ENCODE measurements at places on chromosomes 12 and 14. TPM values are rescaled to one million over a fixed set of nuclear protein-coding genes. Genes with fewer than 3 reads are reported as not detected.

- no peaks in the 10 kb centered on the region for H3K27me3 ChIP-seq
- H3K4me1 ChIP-seq: no peaks in the 10 kb centered on the region
- H3K36me3 ChIP-seq: no peaks in the 10 kb centered on the region
- no peak overlapping the region for H3K27ac ChIP-seq
These were observed 45.4 kb downstream of the SRGAP1 start for GRCh38 chr12:63889721-63890509.

DNA sequence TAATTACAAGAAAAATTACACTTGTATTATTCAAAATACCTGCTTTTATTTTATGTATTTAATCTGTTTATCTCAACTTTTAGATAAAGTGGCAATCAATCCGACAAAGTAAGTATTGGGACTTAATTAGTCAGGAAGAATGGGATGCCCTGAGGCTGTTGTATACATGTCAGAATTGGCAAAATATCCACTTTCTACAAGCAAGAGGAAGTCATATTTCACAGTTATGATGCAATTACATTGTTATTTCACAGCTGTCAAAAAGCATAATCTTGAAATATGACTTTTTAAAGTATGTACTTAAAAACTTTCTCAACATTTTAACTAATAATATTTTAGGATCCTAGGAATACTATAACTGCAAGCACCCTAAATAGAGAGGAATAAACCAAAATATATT is 357.1 kb upstream of the MGAT4C start:
- H3K27ac ChIP-seq: no peak overlapping the region
- H3K27me3 ChIP-seq: no peaks in the 10 kb centered on the region
- H3K36me3 ChIP-seq: no peaks in the 10 kb centered on the region
- no peak for DNase-seq
- H3K4me1 ChIP-seq: no peaks in the 10 kb centered on the region

DNA sequence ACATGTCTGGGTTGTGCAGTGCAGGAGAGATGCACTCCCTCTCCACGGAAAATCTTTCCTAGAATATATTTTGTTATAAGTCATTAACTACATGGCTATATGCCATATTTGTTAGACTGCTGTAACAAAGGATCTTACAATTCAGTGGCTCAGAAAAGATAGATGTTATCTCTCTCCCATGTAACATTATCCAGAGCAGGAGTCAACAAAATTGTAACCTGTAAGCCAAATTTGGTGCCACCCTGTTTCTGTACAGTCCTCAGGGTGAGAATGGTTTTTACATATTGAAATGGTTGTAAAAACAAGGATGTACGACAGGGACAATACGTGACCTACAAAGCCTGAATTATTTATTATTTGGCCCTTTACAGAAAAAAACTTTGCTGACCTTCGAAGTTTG is 155.5 kb downstream of the KIF21A start:
- H3K27ac ChIP-seq: no peak overlapping the region
- H3K36me3 ChIP-seq: no peaks in the 10 kb centered on the region
- no peaks in the 10 kb centered on the region for H3K4me1 ChIP-seq
- no peak overlapping the region for H3K4me3 ChIP-seq

DNA sequence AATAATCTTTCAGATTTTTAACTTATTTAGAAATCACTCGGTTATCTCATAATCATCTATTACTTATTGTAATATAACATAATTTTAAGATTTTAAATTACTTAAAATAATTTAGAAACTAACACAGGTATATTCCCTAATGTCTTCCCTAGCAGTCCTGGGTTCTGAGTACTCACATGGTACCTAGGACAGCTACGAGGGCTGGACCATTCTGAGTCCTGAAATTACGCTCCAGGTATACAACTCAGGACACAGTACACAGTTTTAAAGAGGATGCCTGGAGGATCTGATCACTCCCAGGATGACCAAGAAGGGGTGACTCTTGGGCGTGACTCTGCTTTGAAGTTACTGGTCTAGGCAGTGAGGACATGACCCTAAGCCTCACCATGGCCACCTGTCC is 9.1 kb upstream of the RASSF8 start:
- H3K36me3 ChIP-seq: no peaks in the 10 kb centered on the region
- H3K4me1 ChIP-seq: no peaks in the 10 kb centered on the region
- no peaks in the 10 kb centered on the region for H3K27me3 ChIP-seq
- H3K4me3 ChIP-seq: no peak overlapping the region

- H3K36me3 ChIP-seq: no peaks in the 10 kb centered on the region
- no peak overlapping the region for H3K4me3 ChIP-seq
- no peaks in the 10 kb centered on the region for H3K4me1 ChIP-seq
- no peaks in the 10 kb centered on the region for H3K27me3 ChIP-seq
These were observed 577.0 kb upstream of the TBX3 start for GRCh38 chr12:115260762-115261675.

DNA sequence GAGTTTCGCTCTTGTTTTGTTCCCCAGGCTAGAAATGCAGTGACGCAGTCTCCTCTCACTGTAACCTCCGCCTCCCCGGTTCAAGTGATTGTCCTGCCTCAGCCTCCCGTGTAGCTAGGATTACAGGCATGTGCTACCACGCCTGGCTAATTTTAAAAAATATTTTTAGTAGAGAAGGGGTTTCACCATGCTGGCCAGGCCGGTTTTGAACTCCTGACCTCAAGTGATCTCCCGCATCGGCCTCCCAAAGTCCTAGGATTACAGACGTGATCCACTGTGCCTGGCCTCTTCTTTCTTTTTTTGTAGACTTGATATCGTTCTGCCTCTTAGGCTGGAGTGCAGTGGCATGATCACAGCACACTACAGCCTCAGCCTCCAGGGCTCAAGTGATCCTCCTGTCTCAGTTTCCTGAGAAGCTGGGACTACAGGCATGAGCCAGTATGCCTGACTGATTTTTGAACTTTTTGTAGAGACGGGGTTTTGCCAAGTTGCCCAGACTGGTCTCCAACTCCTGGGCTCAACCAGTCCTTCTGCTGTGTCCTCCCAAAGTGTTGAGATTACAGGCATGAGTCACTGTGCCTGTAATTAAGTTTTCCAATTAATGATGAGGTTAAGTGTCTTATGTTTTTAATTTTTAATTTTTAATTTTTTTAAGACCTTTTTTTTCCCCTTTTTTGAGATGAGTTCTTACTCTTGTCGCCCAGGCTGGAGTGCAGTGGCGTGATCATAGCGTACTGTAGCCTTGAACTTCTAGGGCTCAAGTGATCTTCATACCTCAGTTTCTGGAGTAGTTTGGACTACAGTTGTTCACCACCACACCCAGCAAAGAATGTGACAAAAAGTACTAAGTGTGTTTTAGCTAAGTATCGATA is 10.2 kb downstream of the RCOR1 start:
- no peak overlapping the region for H3K27ac ChIP-seq
- peaks cover 34% of the 10 kb centered on the region for H3K4me1 ChIP-seq
- no peak for DNase-seq

DNA sequence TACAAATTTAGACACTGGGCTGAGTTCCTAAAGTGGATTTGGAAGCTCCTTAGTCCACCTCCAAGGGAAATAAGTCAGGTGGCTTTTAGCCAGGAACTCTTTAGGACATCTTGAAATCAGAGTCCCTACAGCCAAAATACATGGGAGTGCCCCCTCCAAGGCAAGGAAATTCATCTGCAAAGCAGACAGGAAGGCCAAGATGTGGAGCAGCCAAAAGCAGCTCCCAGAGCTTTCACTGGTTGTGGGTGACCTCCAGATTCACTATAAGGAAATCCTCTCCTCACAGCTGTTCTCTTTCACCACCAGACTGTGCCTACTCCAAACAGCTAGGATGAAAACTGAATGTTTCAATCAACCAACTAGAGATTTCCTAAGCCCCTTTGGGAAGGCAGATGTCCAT is 6.6 kb downstream of the TTC9 start:
- peaks cover 16% of the 10 kb centered on the region for H3K4me1 ChIP-seq
- no peak overlapping the region for H3K27ac ChIP-seq
- no peaks in the 10 kb centered on the region for H3K27me3 ChIP-seq
- DNase-seq: no peak

- H3K4me1 ChIP-seq: no peaks in the 10 kb centered on the region
- no peak overlapping the region for H3K27ac ChIP-seq
- no peak for DNase-seq
- H3K36me3 ChIP-seq: no peaks in the 10 kb centered on the region
- H3K27me3 ChIP-seq: no peaks in the 10 kb centered on the region
These were observed 28.1 kb downstream of the BTBD7 start for GRCh38 chr14:93304771-93305170.

DNA sequence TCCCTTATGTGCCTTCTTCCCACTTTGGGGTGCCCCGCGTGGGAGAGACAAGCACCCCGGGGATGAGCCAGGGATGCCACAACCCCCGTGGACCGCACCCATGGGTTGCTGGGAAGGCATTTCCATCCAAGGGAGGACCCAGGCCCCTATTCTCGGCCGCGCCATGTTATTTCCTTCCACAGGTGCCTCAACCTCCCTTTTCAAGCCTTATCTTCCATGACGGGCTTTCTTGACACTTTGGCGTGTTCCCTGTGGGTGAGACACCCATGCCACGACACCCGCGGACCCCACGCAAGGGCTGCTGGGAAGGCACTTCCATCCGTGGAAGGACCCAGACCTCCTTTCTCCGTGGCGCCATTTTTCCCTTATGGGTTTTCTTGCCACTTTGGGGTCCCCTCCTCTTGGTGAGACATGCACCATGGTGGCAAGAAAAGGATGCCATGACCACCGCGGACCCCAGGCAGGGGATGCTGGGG is 269.2 kb downstream of the ALG10 start:
- H3K4me1 ChIP-seq: no peaks in the 10 kb centered on the region
- no peaks in the 10 kb centered on the region for H3K36me3 ChIP-seq
- no peaks in the 10 kb centered on the region for H3K27me3 ChIP-seq
- H3K4me3 ChIP-seq: no peak overlapping the region
- DNase-seq: no peak

DNA sequence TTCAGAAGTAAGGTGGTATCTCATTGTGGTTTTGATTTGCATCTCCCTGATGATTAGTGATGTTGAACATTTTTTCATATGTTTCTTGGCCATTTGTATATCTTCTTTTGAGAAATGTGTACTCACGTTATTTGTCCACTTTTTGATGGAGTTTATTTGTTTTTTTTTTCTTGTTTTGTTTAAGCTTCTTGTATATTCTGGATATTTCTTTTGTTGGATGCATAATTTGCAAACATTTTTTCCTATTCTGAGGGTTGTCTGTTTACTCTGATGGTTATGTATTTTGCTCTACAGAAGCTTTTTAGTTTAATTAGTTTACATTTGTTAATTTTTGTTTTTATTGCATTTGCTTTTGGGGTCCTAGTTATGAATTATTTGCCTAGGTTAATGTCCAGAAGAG is 927.4 kb upstream of the LRFN5 start:
- no peak overlapping the region for H3K27ac ChIP-seq
- H3K4me3 ChIP-seq: no peak overlapping the region
- H3K36me3 ChIP-seq: no peaks in the 10 kb centered on the region
- H3K27me3 ChIP-seq: no peaks in the 10 kb centered on the region

- DNase-seq: no peak
- no peak overlapping the region for H3K27ac ChIP-seq
- no peaks in the 10 kb centered on the region for H3K27me3 ChIP-seq
- no peak overlapping the region for H3K4me3 ChIP-seq
- H3K36me3 ChIP-seq: no peaks in the 10 kb centered on the region
- H3K4me1 ChIP-seq: no peaks in the 10 kb centered on the region
These were observed 146.6 kb downstream of the EXOC5 start for GRCh38 chr14:57122129-57122528.

- no peak overlapping the region for H3K4me3 ChIP-seq
- no peak for DNase-seq
- no peaks in the 10 kb centered on the region for H3K27me3 ChIP-seq
- no peak overlapping the region for H3K27ac ChIP-seq
These were observed 11.2 kb upstream of the LBHD2 start for GRCh38 chr14:103072595-103073366.

DNA sequence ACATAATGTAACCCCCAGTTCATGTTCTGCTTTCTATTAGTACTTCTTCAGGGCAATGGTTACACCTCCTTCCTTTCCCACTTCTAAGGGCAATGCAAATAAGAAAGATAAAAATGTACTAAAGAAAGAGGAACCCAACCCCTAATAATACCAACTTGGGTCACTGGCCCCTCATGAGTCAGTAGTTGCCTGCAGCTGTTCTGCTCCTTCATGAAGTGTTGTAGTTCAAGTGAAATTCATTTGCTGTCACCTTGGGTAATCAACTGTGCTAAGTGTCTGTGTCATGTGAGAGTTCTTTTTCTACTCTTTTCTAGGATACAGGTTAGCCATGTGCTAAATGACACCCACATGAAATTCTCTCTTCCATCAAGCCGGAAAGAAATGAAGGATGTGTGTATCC is 91.8 kb downstream of the PLXNC1 start:
- DNase-seq: peak; percentile 88
- no peaks in the 10 kb centered on the region for H3K27me3 ChIP-seq
- peak overlapping the region; percentile 86 for H3K27ac ChIP-seq
- peaks cover 32% of the 10 kb centered on the region for H3K4me1 ChIP-seq

The PRH2 gene
- polyA plus RNA-seq: not detected

The ALDH1L2 gene
- 9.9 TPM for polyA plus RNA-seq

The INHBC gene
- not detected for polyA plus RNA-seq

The GPR135 gene
- polyA plus RNA-seq: 0.05 TPM

The RPS6KA5 gene
- 6.2 TPM for polyA plus RNA-seq

The FSCB gene
- not detected for polyA plus RNA-seq

The FBLN5 gene
- 0.29 TPM for polyA plus RNA-seq

The PEX5 gene
- polyA plus RNA-seq: 6.1 TPM

The FGD6 gene
- polyA plus RNA-seq: 9.6 TPM

The BEGAIN gene
- polyA plus RNA-seq: not detected

The HPD gene
- not detected for polyA plus RNA-seq
